Stimulated activated CD4-positive, alpha-beta T cell treated with anti-CD3 and anti-CD28 coated beads, Interleukin-4, amount 100 ng/mL, for 24 hours (primary cell): ENCODE measurements at places on chromosomes 2 and 18.
A peak's percentile ranks its signal among the peaks of the same experiment; 100 is the strongest.

DNA sequence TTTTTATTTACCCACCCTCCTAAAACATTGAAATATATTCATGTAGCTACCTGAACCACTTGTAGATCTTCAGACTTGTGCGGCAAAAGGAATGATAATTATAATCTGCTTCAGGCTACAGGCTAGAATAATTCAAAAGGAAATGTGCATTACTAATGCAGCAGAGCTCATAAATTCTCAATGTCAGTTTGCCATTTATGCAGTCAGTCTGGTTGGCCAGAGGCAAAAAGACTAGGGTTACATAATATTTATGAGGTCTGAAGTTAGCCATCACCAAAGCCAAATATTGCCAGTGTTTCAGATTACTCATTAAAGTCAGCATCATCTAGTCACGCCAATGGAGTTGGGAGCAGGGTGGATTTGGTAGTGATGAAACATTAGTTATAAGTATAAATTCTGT, 38.9 kb downstream of the METAP1D start:
- DNase-seq: no peak

DNA sequence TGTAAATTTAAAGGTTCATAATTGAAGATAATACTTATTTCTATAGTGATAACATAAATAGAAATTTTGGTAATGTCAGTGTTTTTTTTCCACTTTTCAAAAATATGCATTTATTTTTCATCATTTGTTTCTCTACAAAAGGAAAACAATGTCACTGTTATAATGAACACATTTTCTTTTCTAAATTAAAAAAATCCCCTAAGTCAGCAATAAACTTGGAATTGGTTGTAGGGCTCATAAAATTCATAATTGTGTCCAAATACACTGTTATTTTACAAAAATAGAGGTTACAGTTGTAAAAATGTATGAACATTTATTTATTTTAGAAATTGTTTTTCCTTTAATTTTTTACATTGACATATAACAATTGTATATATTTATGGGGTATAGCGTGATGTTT, 26.4 kb upstream of the SERPINB12 start:
- DNase-seq: no peak

DNA sequence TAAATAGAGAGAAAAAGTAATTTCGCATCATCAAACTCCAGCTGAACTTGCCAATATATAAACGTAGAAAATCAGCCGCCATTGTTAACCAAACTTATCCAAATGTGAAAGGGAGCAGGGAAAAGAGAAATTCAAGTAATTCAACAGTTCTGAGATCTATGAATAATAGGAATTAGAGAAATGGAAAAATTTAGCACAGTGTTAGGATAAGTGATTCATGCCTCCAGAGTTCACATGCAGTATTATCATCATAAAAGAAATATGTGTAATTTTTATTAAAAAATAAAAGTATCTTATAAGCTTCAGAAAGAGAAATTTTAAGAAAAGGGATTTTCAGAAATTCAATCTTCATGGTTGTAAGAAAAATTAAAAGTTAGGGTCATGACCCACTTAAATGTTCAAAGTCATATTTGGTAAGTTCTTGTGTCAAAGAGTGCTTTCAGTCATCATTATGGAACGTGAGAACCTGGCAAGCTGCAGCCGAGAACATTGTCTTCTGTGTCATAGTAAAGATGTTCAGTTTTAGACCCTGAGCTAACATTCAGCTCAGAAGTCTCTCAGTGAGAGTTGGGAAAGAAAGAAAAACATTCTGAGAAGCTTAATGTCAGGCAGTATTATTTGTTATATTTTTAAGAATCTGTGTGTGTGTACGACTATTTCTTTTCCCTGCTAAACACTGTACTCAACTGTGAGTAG, 414.3 kb upstream of the RGPD4 start:
- no peak for DNase-seq

DNA sequence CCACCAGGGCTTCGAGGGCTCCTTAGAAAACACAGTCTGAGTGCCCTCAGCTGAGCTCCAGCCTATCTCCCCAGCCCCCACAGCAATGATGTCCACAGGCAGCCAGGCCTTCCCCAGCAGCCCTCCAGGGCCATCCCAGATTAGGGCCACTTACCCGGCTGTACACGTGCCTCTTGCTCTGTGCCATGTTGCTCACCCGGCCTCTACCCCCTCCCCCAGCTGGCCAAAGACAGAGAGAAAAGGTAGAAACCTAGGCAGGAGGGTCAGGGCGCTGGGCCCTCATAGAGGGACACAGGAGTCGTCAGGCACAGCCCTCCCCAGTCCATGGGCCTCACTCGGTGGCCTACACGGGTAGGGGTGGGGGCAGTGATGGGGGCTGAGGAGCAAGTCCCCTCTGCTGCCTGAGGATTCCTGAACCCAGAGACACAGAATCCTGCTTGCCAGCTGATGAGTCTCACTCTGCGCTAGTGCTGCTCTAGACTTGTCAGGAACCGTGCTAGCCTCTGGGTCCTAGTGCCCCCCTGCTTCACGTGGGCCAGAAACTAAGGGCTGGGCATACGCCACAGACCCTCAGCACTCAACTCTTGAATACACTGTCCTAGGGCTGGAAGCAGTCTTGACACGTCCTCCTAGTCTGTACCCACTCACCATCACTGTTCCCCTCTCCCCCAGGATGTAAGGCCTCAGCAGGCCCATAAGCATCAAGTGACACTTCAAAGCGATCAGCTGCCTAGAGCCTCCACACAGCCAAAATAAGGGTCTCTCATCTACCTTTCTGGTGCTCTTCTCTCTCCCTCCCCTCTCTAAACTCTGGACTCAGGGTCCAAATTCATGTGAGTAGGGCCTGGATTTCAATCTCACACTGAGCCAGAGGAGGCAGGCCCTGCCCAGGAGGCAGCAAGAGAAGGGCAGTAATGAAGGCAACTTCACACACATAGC, at the start of gene DCTN1:
DCTN1 (minus strand) TSS at position 461 of the 939 bp plus-strand sequence; CDS start at position 187, 274 bp downstream.
- DNase-seq: peak; percentile 13

- no peak for DNase-seq
Observed at GRCh38 chr2:27727257-27727656, 44.3 kb upstream of the MRPL33 start.

DNA sequence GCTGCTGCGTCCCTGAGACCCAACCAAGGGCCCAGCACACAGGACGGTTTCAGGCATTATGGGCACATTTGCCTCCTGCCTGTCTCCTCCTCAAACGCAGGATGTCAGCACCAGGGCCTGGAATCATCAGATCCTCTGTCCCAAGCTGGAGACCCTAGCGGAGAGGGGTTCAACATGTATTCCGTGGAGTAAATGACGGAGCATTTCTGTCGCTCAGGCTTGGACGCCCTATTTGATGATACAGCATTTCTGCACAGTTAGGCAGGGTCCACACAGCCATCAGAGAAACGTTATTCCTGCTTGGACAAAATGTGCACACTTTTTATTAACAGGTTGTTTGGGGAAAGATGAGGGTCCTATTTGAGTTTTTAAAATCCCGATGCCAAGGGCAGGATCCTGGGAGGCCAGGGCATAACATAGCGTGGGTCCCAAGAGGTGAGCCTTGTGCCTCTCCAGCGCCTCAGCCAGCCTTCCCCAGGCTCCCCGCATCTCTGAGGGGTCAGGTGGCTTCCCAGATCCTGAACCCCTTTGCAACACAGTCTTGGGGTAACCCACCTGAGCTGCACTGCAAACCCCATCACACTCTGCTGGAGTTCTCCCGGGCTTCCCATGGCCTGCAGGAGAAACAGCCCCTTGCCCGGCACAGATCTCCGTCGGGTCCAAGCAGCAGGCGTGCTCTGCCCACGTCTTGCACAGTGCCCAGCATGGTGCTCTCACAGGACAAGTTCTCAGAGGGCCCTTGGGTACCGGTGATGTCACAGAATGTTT, 319.7 kb upstream of the MYT1L start:
- DNase-seq: no peak

GRCh38 chr2:33342171-33342570, 134.3 kb upstream of the RASGRP3 start:
- no peak for DNase-seq

DNA sequence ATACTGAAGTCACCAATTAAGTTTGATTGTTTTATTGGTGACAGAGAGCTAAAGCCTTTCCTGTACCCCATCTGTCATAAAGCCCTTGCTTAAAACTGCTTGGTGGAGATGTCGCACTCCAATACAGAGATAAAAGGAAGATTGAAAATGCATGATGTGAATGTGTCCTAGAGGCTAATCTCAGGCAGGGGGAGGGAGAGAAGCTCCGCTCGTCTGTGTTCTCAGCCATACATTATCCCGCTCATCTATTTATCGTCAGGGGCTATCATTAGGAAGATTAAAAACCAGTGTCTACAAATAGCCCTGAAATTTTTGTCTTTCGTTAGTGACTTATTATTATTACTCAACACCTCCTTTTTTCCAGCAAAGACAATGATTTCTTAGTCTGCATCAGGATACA, 110.3 kb downstream of the CMPK2 start:
- no peak for DNase-seq

- DNase-seq: peak; percentile 55
Observed at GRCh38 chr2:85865539-85866164, 23.1 kb downstream of the ST3GAL5 start.

GRCh38 chr2:127515383-127515915, 10.8 kb downstream of the IWS1 start:
- no peak for DNase-seq

DNA sequence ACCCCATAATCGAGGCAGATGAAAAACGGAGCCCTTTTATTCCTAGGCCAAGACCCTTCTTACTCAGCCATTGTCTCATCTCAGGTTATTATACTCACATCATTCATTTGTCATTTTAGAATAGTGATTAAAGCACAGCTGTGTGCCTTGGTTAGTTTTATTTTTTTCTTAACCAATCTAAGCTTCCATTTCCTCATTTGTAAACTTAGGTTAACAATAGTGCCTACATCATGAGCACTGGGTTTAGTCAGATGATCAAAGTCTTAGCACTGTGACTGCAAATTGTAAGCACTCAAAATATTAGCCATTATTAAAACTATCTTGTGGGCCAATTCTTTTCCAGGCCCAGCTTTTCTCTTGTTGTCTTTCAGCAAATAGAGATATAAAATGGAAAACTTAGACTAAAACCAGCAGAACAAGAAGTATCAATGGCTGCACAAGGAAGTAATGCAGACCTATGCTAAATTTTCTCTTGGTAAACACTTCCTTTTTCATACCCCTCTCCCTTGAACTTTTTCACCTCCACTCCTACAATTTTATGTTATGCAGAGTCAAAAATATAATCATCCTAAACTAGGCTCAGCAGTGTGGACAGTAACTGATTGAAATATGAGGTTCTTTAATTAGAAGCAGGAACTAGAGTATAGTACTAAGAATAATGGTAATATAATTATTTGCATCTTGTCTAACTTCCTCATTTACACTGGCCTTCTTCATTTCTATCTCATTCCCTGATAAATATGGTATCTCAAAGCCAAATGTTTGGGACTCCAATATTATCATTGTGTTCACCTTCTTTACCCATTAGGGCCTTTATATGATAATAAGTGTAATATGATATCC, 21.5 kb upstream of the GALNT3 start:
- no peak for DNase-seq

DNA sequence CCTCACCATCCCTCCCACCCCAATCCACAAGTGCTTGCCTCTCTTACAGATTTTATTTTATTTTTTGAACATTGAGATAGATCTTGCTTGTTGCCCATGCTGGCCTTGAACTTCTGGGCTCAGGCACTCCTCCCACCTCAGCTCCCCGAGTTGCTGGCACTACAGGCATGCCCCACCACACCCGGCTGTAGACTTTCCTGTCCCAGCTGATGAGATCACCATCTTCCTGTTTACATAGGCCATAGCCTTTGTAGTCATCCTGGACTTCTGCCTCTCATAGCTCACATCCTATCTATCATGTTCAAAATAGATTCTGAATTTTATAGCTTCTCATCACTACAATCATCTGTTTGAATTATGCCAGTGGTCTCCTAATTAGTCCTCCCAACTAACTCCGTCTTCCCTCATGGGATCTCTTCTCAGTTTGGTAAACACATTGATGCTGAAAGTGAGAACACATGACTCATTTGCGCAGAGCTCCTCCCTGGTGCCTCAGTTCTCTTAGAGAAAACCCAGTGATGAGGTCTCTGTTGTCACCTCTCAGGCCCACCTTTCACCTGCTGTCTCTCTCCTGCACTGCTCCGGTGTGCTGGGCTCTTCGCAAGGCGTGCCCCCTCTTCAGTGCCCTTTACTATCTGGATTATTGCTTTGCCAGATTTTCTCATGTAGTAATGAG, 243.0 kb downstream of the ZNF407 start:
- no peak for DNase-seq

- no peak for DNase-seq
Observed at GRCh38 chr18:49802623-49803022, 10.7 kb downstream of the ACAA2 start.

GRCh38 chr2:20590704-20591515, 60.0 kb downstream of the HS1BP3 start:
- DNase-seq: no peak

- DNase-seq: no peak
Observed at GRCh38 chr2:235914756-235915155, 253.4 kb downstream of the GBX2 start.

- DNase-seq: no peak
Observed at GRCh38 chr2:148546270-148546669, 98.3 kb upstream of the EPC2 start.

- no peak for DNase-seq
Observed at GRCh38 chr2:102313025-102313424, 1.7 kb downstream of the IL1RL1 start.

- no peak for DNase-seq
Observed at GRCh38 chr2:232896111-232896510, 26.0 kb downstream of the SNORC start.

DNA sequence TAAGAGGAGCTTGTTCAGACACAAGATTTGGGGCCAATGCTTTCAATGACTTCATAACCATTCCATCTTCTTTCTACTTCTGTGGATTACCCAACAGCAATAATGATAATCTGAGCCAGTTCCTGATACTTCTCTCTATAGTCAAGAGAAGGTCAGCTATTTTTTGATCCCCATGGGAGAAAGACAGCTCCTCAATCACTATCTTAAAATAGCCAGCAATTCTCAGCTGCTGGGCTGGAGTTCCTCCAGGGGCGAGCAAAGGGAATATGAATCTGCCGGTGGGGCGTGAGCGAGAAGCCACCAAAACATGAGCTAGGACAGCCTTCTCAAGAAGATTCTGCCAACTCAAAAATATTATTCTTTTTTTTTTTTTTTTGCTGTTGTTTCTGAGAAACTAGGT, at the start of gene TMEM182:
TMEM182 (plus strand) TSS at position 269 of the 400 bp plus-strand sequence. CDS start 187 bp downstream, outside the sequence.
- no peak for DNase-seq

- DNase-seq: no peak
Observed at GRCh38 chr18:36034299-36034895, 33.0 kb downstream of the RPRD1A start.
